ENCODE measurements at places on chromosomes 6 and 20.

DNA sequence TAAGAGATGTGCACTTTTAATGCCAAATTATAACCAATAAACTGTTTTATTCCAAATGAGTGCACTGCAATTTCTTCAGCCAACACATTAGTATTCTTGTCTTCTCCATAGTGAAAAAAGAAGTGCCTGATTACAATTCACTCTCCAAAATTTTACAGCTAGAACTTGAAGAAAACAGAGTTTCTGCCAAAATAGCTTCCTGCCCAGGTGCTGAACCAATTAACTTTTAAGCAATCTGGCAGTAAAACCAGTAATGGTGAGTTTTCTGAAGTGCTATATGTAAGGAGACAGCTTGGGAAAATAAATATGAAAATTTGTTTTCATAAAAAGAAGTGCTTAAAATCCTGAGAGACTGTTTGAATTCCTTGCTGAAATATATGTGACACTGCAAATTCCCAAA lies 266.0 kb upstream of the NT5E start:
- no peak for DNase-seq

- DNase-seq = no peak
Measured at GRCh38 chr6:106275692-106276091, 49.9 kb downstream of the ATG5 start.

DNA sequence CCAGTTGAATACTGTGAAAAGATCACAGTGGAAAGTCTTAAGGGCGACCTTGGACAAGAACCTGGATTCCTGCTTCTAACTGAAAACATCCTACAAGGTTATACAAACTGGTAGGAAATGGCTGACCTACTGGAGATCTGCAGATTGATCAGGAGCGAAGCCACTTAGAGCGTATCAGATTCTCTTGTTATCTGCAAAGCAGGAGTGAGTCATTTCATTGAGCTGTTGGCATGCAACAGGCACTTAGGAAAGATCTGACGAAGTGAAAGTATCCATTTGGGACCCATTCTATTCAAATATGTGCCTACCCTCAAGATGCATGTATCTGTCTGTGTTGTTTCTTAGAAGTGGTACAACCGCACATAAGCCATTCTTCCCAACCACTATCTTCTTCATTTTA lies 131.2 kb upstream of the RIN2 start:
- DNase-seq = no peak

DNA sequence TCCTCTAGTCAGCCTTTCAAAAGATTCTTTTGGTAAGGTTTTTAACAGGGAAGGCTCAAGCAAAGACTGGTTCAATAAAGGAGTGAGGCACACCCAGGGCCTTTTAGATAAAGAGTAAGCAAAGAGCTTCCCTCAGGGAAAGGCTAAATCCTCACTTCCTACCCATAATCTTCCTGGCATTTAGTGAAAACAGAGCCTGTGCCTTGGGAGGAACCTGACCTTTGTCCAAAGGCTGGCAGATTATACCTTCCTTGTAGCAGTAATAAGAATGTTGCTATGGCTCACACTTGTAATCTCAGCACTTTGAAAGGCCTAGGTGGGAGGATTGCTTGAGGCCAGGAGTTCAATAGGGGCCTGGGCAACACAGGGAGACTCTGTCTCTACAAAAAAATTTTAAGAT lies 280.1 kb upstream of the PLCB4 start:
- DNase-seq = no peak

DNA sequence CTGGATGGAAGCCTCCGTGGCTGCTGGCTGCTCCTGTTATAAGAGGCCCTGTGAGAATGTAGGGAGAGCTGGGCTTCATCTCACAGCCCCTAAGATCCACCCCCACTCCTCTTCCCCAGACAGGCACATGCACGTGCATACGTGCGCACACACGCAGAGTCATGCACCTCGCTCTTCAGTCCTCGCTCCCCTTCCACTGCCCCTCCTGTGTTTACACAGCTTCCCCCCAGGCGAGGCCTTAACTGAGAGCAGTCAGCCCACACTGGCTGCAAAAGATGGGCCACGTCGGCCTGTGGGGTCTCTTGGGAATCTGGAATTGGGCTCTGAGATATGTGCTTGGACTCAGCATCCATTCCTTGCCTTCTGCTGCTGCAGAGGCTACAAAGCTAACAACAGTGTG lies 35.2 kb upstream of the MLN start:
- no peak for DNase-seq

GRCh38 chr6:4879741-4880275 lies 103.6 kb downstream of the CDYL start:
- DNase-seq = no peak

GRCh38 chr6:115610696-115611095 lies 450.0 kb downstream of the FRK start:
- DNase-seq = no peak

DNA sequence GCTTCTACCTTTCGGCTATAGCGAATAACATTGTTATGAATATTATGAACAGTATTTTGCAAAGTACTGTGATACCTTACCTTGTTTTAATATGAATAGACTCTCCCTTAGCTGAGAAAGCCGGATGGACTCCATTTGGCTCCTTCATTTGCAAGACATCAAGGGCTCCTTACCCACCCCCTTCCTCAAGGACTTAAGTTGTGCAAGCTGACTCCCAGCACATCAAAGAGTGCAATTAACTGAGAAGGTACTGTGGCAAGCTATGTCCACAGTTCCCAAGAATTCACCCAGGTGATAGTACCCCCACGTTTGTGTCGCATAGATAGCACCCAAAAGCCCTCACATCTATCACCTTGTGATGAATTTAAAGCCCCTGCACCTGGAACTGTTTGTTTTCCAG lies 11.2 kb downstream of the CST5 start:
- DNase-seq = no peak

- DNase-seq = no peak
Measured at GRCh38 chr6:30687659-30688431, 1.4 kb upstream of the PPP1R18 start.

DNA sequence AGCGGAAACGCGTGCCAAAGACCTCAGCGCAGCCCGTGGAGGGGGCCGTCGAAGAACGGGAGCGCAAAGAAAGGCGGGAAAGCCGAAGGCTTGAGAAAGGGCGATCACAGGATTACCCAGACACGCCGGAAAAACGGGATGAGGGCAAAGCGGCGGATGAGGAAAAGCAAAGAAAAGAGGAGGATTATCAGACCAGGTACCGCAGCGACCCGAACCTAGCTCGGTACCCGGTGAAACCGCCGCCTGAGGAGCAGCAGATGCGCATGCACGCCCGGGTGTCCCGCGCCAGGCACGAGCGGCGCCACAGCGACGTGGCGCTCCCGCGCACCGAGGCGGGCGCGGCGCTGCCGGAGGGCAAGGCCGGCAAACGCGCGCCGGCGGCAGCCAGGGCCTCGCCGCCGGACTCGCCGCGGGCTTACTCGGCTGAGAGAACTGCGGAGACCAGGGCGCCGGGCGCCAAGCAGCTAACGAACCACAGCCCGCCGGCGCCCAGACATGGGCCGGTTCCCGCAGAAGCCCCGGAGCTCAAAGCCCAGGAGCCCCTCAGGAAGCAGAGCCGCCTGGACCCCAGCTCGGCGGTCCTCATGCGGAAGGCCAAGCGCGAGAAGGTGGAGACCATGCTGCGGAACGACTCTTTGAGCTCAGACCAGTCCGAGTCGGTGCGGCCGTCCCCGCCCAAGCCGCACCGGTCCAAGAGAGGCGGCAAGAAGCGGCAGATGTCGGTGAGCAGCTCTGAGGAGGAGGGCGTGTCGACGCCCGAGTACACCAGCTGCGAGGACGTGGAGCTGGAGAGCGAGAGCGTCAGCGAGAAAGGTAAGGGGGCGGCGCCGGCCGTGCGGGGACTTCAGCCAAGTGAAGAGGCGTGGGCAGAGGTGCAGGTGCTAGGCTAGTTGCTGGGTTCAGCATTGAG lies 296.2 kb downstream of the RIMS1 start:
- no peak for DNase-seq

- no peak for DNase-seq
Measured at GRCh38 chr20:8834851-8835250, 234.0 kb upstream of the PLCB4 start.

All from AG04449 (cell line).